ENCODE measurements at places on chromosomes 5 and 9. TPM values are rescaled to one million over a fixed set of nuclear protein-coding genes. Genes with fewer than 3 reads are reported as not detected.

Gene LHX3
- 0.08 TPM for total RNA-seq

Gene ZMYND19
- total RNA-seq: 58.3 TPM

Gene CCDC180
- 0.36 TPM for total RNA-seq

Gene PDE6A
- 0.42 TPM for total RNA-seq

Gene ANKRD31
- not detected for total RNA-seq

Gene CRHBP
- total RNA-seq: not detected

Gene OBP2B
- total RNA-seq: not detected

Gene CAMK2A
- total RNA-seq: 1.0 TPM

Gene IL13
- total RNA-seq: not detected

Gene FOXD4L6
- total RNA-seq: not detected

Gene SNCAIP
- total RNA-seq: not detected

Gene ABCA1
- 3.4 TPM for total RNA-seq

Gene CDC37L1
- total RNA-seq: 12.0 TPM

Gene SLC45A2
- total RNA-seq: not detected

Gene ARHGEF39
- total RNA-seq: 16.1 TPM

Gene CFAP90
- 0.30 TPM for total RNA-seq

Gene NEUROG1
- not detected for total RNA-seq

Gene HACD4
- 1.1 TPM for total RNA-seq

Gene C7
- not detected for total RNA-seq

Gene CDH6
- 0.09 TPM for total RNA-seq

Gene PAPPA
- total RNA-seq: 30.6 TPM

Gene LTC4S
- 0.58 TPM for total RNA-seq

Gene OR1Q1
- not detected for total RNA-seq

Gene ARID3C
- total RNA-seq: 0.16 TPM

Gene ZDHHC11B
- 1.5 TPM for total RNA-seq

Gene POC5
- total RNA-seq: 9.7 TPM

Gene EIF4E1B
- not detected for total RNA-seq

Gene SLC24A2
- not detected for total RNA-seq

Gene CNTFR
- total RNA-seq: not detected

Gene TAS2R1
- not detected for total RNA-seq

Gene TMC1
- total RNA-seq: 0.10 TPM

Gene SLC1A3
- not detected for total RNA-seq

Gene PCDHAC1
- 2.3 TPM for total RNA-seq

Gene DRD1
- 0.08 TPM for total RNA-seq

Gene ELP1
- 19.1 TPM for total RNA-seq

Gene TLX3
- not detected for total RNA-seq

Gene PITX1
- 29.7 TPM for total RNA-seq

Gene SPATA31A1
- total RNA-seq: not detected

Gene HRH2
- 0.51 TPM for total RNA-seq

Gene DNAI1
- not detected for total RNA-seq
